CD8-positive, alpha-beta T cell (primary cell): ENCODE measurements at places on chromosomes 5 and 9.

DNA sequence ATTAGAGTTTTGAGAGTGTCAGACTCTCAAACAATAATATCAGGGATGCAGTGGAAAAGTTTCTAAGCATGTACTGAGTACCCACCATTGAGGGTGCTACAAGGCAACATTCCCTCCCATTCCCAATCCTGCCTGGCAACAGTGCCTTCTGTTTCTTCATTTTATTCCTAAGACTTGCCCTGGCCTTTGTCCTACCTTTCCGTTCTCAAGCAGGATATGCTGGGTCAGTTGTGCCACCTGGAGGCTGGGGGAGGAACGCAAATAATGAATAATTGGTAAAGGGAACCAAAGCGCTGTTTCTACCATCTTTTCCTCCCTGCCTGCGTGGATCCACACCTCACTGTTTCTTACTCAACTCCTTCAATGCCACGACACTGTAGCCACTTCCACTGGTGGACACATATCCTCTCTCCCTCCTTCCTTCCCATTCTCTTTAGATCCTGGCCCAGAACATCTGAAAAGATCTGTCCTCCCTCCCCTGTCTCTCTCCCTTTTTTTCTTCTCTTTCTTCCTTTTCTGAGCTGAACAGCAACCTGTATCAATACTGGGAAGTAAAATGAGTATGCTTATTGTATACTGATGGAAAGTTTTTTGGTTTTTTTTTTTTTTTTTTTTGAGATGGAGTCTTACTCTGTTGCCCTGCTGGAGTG is 149.5 kb downstream of the C9orf152 start:
- DNase-seq, result no peak

DNA sequence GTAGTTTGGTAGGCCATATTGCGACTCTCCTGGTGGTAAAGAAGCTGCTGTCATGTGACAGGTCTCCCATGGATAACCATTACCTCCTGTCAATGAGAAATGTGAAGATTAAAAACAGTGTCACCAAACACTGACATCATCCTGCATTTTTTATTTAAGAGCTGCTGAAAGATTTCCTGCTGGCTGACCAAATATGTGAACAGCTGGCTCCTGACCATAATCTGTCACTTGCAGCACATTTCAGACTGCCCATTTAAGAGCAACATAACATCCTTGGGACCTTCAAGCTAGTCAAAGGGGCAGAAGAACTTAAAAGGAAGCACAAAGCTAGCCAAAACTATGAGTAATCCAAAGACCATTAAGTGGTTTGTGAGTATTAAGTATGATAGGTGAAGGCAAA is 288.0 kb downstream of the IZUMO3 start:
- DNase-seq, result no peak

GRCh38 chr9:2337131-2337530 is 284.5 kb upstream of the VLDLR start:
- no peak for DNase-seq

DNA sequence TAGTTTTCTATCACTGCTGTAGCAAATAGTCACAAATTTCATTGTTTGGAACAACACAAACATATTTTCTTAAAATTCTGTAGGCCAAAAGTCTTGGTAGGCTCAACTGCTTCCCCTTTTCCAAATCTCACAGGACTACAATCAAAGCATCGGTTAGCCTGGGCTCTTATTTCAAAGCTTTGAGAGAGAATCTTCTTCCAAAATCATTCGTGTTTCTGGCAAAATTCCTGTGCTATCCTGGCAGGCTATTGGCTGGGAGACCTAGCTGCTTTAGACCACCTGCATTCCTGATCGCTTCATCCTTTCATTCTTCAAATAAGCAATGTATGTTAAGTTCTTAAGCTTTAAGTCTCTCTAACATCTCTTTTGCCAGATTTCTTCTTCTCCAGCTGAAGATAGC is 629.8 kb upstream of the CDH18 start:
- no peak for DNase-seq

- DNase-seq, result no peak
These were observed 435.1 kb upstream of the CDH9 start for GRCh38 chr5:27473307-27474046.

DNA sequence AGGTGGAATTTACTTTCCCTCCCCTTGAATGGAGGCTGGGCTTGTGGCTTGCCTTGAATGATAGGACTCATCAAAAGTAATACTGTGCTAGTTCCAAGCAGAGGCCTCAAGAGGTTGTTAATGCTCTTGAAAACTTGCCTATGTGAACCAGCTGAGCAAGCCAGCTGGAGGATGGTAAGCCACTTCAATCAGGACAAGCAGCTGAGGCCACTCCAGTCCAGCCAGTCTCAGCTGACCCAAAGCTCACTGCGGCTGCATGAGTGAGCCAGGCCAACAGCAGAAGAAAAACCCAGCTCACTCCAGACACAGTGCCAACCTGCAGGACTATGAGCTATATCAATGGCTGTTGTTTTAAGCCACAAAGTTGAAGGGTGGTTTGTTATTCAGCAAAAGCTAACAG is 182.8 kb downstream of the MCTP1 start:
- no peak for DNase-seq

- no peak for DNase-seq
These were observed 49.9 kb downstream of the C9orf152 start for GRCh38 chr9:110157823-110158664.

DNA sequence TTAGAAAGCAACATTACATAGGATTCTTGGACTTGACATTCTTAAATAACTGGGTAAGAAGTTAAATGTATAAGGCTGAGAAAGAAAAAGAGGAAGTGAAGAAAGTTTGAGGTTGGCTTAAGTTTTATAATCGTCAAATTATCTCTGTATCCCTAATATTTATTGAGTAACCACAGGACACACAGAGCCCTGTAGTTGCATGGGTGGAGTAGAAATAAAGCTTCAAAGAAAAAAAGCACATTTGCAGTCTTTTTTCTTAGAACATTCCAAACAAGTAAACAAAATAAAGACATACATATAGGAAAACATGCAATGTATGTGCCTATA is 137.0 kb downstream of the CCDC192 start:
- DNase-seq, result no peak

- no peak for DNase-seq
These were observed 138.7 kb downstream of the SYK start for GRCh38 chr9:90940280-90940679.

DNA sequence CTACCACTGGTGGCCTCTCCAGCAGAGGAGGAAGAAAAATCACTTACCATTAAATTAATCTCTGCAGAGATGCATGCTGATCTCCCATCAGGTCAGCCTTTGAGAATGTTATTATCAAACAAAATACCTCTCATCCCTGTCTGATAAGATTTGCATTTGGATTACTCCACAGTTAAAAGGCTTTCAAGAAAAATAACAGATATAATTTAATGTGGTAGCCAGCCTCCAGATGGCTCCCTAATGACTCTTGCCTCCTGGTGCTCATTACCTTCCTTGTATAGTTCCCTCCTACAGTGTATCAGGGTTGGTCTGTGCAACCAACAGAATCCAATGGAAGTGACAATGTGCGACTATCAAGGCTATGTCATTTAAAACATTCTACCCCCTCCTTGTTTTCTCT is 63.6 kb upstream of the TNPO1 start:
- peak; percentile 1 for DNase-seq

DNA sequence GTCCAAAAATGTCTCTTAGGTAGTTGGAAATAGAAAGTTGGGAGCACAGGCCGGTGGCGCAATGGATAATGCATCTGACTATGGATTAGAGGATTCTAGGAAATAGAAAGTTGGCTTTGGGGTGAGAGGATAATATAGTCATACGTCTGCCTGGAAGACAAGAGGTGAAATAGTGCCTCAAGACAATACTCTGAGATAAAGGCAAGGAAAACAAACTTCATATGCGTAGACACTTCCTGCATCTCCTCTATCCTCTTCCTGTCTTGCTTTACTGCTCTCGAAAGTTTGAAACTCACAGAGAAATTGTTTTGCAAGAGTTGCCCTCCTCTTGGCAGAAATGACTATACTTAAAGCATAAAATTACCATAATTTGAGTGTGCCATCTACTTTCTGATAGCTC is 153.2 kb upstream of the FBXL7 start:
- DNase-seq, result no peak

DNA sequence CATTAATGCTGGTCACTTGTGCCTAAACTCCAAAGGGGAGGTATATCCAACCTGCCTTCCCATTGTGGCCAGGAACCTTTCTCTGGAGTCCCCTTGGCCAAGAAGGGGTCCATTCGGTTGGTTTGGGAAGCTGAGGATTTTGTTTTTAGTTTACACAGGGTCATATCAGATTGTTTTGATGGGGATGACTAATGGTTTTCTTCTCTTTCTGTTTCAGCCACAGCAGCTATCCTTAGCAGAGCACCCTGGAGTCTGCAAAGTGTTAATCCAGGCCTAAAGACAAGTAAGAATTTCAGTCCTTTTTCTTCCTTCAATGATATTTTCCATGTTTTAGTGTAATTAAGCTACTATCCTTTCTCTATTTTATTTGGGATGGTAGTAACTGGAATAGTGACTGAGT is 127.8 kb upstream of the CCDC152 start:
- no peak for DNase-seq

GRCh38 chr5:10577371-10578292 is 13.8 kb downstream of the ANKRD33B start:
- no peak for DNase-seq

GRCh38 chr5:73485715-73486114 is 12.5 kb upstream of the BTF3 start:
- no peak for DNase-seq

DNA sequence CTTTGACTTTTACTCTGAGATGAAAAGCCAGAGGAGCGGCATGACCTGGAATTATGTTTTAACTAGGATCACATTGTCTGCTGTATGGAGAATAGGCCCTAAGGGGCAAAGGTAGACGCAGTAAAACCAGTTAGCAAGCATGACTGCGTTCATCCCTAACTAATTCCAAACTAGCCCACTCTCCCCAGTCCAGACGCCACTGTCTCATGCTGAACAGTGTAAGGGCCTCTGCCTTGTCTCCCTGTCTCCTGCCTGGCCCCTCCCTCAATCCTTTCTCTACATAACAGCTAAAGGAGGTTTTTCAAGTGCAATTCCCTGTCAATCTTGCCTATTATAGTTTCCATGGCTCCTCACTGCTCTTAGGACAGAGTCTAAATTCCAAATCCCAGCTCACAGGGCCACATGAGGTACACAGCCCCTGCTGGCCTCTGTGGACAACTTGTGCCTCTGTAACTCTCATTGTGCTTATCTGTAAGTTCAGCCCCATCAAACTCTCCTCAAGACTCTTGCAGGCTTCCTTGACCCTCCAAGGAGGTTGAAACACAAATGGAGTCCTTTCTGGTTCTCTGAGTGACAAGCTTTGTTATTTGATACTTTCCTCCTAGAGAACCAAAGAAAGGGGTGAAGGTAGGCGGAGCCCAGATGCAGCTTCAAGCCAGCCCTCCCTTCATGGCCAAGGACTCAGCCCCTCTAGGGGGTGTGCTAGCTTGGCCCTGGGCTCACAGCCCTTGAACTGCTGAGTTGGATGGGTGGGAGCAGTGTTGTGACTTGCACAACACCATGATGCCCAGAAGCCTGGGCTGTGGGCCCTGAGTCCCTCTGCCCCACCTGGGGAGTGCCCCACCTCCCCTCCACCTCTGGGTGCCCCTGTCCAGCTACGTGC is 16.0 kb upstream of the SLC22A4 start:
- DNase-seq, result no peak

DNA sequence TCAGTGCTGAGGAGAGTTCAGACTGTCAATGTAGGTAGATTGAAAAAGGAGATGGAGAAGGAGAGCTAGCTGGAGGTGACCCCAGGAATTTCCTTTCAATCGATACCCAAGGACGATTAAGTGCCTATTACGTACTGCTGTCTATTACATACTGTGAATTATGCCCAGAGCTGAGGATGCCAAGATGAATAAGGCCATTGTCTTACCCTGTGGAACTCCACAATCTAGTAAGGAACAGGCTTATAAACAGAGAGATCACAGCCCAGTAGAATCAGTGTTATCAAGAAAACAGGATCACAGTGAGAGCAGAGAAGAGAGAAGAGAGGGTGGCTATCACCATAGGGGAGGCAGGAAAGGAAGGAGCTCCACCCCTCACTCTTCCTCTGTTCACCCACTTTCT is 54.1 kb upstream of the PDE8B start:
- DNase-seq, result no peak

GRCh38 chr9:109417054-109417453 is 81.1 kb downstream of the PTPN3 start:
- no peak for DNase-seq
